ENCODE measurements at places on chromosomes 3 and 15.
A peak's percentile ranks its signal among the peaks of the same experiment; 100 is the strongest.

GRCh38 chr15:88193415-88193814, 63.1 kb downstream of the NTRK3 start:
- no peak for DNase-seq

DNA sequence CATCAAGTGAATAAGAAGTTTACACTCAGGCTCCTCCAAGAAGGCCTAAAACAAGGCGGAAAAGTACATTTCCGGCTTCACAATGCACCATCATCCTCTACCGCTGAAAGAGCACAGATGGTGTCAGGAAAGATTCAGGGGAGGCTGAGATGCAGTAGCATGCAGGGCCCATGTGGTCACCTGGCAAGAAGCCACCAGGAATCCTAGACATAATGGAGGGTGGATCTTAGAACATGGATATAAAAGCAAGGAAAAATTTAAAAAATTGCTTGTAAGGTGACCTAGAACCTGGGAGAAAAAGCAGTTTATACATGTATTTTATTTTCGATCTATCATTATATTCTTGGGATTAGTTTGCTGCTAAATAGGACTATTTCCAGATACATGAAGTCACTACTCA, 21.9 kb upstream of the OTOL1 start:
- DNase-seq = no peak

GRCh38 chr15:92811148-92811913, 88.8 kb upstream of the CHD2 start:
- DNase-seq = no peak

DNA sequence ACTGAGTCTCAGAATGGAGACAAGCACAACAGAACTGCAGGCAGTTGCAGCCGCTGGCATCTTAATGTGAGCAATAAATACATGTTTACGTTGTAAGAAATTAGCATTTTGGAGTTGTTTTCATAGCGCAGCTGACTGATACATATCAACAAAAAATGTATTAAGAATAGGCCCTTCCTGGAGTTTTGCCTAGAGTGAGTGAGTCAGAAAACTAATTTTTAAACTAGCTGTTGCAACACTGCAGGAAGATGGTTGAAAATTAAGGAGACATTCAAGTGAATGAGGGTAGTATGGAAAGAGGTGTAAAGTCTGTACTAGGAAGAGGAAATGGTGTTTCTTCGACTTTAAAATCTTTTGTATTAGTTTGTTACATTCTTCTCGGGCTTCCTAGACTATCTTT, 39.6 kb upstream of the TIMP4 start:
- DNase-seq = no peak

GRCh38 chr3:173938159-173938558, 540.6 kb downstream of the NLGN1 start:
- no peak for DNase-seq

DNA sequence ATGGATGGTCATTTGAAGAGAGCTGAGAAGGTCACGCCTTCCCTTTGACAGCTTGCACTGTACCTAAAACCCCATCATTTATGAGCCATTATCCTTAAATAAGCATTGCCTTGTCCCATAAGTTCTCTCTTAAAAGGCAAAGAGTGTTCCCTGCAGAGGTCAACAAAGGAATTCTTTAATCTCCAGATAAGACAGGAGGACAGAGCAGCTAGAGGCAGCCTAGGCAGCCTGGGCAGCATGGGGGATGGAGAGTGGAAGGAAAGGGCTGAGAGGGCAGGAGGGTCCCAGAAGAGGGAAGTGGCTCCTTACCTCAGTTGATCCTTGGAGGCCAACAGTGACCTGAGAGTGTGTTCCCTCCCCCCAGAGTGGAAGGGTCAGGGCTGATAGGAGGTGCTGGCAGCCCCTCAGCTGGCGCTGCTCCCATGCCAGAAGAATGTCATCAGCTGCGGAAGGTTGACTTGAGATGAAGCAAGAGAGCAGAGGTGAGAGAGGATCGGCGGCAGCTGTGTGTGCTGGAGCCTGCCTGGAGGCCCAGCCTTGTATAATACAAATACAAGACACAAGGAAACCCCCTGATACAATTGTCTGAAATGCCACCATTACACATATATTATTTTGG, 12.8 kb downstream of the KBTBD13 start:
- no peak for DNase-seq

GRCh38 chr3:126985132-126985985, 2.4 kb downstream of the PLXNA1 start:
- DNase-seq = no peak

- DNase-seq = peak; percentile 62
Measured at GRCh38 chr15:41904541-41905005, 10.7 kb upstream of the SPTBN5 start.

GRCh38 chr3:107772016-107772415, 249.3 kb downstream of the BBX start:
- no peak for DNase-seq

DNA sequence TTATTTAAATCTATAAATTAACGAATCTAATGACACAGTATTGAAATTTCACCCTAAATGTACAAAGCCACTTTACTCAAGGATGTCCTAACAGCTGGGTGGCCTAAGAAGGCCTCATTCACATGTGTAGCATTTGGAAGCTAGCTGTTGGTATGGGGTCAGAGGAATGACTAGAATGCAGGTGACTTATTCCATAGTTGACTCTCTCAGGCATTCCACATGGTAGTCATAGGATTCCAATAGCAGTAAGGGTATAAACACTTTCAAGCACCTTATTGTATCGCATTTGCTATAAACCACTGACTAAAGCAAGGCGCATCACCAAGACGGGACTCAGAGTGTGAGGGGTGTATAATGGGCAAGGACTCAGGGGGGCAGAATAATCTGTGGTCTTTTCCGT, 294.8 kb upstream of the EPHA3 start:
- DNase-seq = no peak

DNA sequence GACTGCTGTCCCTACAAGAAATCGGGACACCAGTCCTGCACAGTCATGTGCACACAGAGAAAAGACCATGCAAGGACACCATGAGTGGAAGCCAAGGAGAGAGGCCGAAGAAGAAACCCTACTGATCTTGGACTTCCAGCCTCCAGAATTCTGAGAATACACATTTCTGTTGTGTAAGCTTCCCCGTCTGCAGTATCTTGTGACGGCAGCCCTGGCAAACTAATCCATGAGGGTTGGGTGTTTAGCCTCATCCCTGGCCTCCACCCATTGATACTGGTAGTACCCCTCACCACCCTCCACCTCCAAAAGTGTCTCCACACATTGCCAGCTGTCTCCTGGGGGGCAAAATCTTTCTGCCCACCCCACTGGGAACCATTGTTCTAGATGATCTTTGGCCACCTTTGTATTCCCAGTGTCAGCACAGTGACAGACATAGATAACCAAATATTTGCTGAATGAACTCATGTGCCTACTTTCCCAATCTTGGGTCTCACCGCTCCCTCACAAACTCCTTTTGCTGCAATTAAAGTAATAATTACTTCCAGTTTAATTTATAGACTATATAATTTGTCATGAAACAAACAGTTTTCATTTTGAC, 83.8 kb downstream of the RAD18 start:
- DNase-seq = no peak

DNA sequence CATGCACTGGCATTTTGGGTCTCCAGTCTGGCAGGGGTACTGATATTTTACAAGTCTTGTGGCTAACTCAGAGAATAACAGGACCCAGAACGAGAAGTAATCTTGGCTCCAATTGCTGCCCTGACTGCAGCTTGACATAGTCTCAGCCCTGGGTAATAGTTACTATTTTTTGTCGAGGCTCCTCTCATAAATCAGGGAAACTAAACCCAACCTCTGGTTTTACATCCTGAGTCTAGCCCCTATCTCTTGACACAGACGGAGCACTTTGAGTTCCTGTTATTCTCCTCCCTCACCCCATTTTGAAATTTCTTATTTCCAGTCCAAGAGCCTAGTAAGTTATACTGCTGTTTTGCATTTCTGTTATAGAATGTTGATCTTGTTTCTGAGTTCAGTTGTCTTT, 276.1 kb upstream of the GOLIM4 start:
- DNase-seq = no peak

- no peak for DNase-seq
Measured at GRCh38 chr3:67415511-67415910, 238.9 kb downstream of the SUCLG2 start.

DNA sequence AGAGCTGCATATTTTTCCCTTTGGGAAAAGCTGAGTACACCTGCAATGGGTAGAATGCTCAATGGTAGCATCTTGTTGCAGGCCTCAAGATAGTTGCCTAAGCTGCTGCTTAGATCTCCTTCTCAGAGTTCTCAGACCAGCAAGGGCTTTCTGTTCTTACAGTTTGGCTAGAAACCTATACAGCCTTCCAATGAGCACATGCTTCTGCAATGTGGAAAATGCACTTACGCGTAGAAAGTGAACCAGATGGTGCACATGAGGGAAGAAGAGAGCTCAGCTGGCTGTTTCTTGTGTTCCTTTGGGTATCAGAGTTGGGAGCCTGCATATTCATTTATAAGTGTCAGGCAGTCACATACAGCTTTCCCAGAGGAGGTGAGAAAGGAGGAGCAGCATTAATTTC, 136.4 kb downstream of the B3GALNT1 start:
- DNase-seq = no peak

GRCh38 chr3:110779581-110779980, 292.0 kb upstream of the NECTIN3 start:
- DNase-seq = no peak

GRCh38 chr3:82685761-82686160, 924.3 kb upstream of the GBE1 start:
- DNase-seq = no peak

GRCh38 chr3:10281951-10282350, 10.8 kb downstream of the GHRL start:
- no peak for DNase-seq

- no peak for DNase-seq
Measured at GRCh38 chr15:90680371-90680935, 36.7 kb upstream of the BLM start.

DNA sequence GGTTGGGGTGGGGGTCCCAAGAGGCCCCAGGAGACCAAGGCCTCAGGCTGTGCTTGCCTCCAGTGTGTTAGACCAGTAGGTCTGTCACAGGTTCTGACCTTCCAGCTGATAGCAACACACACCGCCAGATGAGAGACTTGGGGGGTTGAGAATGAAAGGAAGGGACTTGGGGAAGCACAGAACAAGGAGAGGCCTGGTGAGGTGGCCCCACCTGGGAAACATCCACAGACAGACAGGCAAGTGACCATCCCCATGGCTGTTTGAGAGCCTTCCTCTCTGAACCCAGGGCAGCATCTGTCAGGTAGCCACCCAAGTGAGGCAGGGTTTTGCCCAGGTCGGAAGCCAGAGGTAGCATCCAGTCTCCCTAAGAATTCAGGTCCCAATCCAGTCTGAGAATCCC, 35.0 kb upstream of the VPS8 start:
- DNase-seq = no peak

DNA sequence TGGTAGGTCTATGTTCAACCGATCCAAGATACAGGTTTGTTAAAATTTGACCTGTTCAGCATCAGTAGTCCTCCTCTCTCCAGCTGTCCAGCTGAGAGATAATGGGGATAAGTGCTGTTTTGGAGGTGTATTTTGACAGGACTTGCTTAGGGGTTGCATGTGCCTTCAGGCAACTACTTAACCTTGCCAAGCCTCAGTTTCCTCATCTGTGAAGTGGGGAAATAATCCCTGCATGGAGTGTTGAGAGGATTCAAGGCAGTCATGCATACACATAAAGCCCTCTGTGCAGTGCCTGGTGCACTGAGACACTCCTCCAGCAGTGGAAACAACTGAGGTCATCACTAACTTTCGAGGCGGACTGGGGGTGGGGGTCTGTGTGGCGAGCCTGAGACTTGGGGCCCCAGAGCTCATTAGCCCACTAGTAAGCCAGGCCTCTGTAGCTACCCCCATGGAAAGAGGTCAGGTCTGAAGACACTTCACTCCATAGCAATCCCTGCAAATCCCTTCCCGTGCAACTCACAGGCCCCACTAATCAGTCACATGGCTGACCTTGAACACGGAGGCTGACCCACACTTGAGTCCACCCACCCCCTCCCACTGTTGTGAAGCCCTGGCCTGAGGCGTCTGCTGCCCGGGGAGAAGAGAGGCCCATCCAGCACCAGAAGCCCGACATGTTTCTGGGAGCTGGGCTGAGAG, 25.9 kb upstream of the SLC6A6 start:
- DNase-seq = no peak

DNA sequence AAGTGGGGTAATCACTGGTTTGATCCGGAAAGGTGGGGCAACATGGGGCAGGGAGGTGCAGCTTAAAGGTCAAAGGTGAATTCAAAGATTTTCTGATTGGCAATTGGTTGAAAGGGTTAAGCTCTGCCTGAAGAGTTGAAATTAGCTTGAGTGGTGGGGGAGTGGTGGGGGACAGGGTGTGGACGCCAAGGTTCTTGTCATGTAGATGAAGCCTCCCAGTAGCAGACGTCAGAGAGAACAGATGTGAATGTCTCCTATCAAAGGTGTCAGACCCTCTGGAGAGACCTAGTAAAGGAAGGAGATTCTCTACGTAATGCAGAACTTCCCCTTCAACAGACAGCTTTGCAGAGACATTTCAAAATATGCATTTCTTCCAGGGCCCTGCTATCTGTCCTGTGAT, 62.8 kb downstream of the ABCC5 start:
- no peak for DNase-seq

GRCh38 chr3:166111562-166111961, 274.3 kb upstream of the BCHE start:
- DNase-seq = no peak
